ENCODE measurements at places on chromosomes 16 and 17.

GRCh38 chr17:43698678-43699437 lies 37.1 kb upstream of the MEOX1 start:
- DNase-seq, result no peak

GRCh38 chr16:85167589-85168537 lies 55.6 kb upstream of the CIBAR2 start:
- DNase-seq, result no peak

DNA sequence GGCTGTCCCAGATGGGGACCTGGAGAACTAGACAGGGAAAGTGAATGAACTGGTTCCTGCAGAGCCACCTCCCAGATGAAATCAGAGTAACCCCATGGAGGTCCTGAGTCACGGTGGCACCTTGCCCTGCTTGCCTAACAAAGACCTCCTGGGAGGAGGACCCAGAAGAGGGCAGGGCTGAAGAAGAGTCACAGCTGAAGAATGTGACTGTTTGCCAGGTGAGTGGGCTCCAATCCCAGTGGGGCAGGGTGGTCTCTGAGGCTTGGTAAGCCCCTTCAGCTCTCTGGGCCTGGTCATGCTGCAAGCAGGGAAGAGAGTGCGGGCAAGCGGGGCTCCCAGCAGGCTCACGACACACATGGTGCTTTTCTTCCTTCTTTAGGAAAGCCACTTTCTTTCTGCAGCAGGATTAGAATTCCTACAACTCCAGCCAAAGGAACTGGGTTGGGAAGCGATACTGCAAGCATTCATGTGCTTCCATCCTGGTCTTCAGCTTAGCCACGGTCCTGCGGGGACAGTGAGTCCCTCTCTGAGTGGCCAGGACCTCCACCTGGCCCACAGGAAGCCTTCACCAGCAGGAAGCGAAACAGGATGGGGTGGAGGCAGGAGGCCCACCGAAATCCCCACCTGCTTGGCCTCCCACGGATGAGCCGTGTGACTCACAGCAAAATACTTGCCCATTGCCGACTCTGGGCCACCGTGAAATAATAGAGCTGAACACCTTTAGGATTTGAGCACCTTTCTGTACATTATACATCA lies 4.3 kb downstream of the C16orf74 start:
- DNase-seq, result peak; percentile 96

DNA sequence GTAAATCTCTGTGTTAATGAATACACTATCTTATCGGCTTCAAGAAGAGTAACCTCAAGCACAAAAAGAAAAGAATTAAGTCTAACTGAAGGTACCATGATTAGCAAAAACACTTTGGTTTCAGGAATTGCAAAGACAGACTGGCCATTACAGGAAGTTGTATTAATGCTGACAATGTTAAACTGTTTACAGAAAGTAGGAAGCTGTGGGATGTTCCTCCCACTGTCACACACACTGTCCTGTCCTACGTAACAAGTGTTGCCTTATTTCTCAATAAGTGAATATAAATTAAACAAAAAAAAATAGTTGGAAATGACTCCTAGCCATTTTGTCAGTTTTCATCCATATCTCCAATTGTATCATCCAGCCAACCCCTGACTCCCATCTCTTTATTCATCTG lies 8.6 kb downstream of the GNA13 start:
- DNase-seq, result no peak

DNA sequence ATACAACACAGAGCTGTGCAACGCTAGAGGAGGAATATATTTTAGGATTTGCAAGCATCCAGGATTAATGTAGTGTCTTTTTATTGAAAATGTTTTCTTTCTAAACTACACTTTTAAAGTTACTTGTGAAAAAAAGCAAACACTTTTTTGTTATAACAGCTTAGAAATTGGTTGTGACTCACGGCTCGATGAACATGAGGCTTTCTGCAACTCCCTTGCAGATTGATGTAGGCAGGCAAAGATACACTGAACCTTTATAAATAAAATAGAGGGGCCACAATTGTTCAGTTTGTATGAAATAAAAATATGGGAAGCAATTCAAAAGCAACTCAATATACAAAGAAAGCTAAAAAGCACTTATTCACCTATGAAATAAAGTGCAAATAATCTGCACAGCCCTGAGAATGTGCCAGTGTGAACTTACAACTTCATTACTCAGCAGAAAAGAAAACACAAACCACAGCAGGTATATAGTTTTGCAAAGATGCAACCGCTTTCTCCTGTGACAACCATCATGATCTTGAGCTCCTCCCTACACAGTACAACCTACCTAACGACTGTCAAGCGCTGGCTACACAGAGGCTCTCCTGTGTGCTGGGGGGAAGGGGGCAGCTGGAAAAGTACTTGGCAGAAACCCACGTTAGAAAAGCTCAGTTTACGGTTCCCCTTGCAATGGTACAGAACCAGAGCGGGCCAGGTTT lies 948 bp downstream of the LUC7L start:
- peak; percentile 31 for DNase-seq

DNA sequence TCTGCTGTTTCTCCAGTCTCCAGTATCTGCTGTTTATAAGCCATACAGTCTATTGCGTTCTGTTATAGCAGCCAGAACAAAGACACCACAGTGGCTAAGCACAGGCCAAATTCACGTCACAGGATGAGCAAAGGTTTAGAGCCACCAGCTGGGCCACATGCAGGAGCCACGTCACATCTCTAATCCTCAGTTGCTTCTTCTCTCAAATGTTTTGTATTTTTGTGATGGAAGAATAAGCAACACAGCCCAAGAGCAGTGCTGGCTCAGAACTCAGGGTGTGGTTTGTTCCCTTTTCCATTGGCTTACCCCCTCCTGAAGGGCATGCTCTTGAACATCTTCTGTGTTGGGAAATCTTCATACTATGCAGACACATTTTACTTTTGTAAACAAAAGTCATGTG lies 309.4 kb upstream of the CDH5 start:
- DNase-seq, result no peak

DNA sequence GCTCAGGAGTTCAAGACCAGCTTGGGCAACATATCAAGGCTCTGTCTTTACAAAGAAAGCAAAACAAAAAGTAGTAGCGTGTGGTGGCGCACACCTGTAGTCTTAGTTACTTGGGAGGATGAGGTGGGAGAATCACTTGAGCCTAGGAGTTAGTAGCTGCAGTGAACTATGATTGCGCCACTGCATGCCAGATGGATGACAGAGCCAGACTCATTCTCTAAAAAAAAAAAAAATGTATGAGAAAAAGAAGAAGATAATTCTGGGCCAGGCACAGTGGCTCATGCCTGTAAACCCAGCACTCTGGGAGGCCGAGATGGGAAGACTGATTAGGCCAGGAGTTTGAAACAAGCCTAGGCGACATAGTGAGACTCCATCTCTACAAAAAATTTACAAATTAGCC lies 28.5 kb downstream of the STAT5B start:
- peak; percentile 83 for DNase-seq

GRCh38 chr16:57660715-57661463 lies 7.2 kb upstream of the ADGRG3 start:
- DNase-seq, result no peak

- DNase-seq, result no peak
Observed at GRCh38 chr17:16971458-16972338, at the start of gene TNFRSF13B. TSS of gene TNFRSF13B (minus strand) at chr17:16972118. CDS start at chr17:16972075, 43 bp downstream.

- DNase-seq, result no peak
Observed at GRCh38 chr16:62968-63391, 9.4 kb downstream of the SNRNP25 start.

- DNase-seq, result no peak
Observed at GRCh38 chr16:86580063-86580790, 1.9 kb downstream of the FOXL1 start.

DNA sequence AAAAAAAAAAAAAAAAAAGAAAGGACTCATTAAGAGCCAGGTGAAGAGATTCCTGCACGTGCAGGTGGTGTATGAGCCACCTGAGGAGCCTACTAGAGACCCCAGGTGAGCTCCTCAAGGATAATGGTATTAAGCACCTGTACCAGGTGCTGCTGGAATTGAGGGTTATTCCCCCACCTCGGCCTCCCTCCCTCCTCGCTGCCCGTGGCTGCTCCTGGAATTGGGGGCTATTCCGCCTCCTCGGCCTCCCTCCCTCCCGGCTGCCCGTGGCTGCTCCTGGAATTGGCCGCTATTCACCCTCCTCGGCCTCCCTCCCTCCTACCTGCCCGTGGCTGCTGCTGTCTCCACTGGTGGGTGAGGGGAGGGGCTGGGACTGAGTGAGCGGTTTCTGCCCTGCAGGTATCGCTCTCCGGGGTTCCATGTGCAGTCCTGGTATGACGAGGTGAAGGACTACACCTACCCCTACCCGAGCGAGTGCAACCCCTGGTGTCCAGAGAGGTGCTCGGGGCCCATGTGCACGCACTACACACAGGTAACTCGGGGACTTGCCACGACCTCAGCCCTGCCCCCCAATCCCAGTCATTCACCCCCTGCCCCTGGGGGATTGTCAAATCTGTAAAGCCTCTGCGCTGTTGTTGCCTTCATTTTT lies 29.3 kb downstream of the CRISPLD2 start:
- DNase-seq, result no peak

GRCh38 chr17:43327421-43327820 lies 71.4 kb upstream of the ARL4D start:
- DNase-seq, result no peak

DNA sequence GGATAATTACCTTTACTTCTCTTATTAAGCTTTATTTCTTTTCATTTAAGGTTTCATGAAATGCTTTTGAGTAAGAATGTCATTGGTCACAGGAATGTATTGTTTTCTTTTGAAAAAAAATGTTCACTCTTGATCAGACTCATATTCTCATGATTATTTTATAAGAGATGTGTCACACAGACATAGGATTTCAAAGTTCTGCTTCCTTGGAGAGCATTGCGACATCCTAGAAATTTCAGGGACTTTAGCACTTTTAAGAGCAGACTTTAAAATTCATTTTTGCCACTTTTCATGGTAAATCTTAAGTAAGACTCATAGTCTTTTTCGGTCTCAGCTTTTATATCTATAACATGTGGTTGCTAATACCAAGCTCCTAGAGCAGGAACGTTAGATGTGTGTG lies 314.7 kb downstream of the CDH8 start:
- DNase-seq, result no peak

DNA sequence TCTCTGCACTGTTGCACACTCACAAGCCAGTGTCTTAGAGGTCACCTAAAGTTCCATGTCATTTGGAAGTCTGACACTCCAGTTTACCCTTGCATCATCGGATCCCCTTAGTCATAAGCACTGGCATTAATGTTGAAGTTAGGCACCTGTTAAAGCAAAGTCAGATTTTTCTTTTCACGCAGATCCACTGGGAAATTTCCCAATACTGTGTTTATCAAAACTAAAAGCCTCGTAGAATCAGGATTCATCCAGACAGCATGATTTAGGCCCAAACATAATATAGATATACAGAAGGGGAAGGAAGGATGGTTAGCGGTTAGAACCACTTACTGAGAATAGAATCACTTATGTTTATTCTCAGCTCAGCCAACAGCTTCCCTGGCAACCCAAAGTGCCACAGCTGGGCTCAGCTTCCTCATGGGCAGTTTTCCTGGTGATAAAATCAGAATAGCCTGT lies 30.1 kb upstream of the HAPSTR1 start:
- DNase-seq, result peak; percentile 29

DNA sequence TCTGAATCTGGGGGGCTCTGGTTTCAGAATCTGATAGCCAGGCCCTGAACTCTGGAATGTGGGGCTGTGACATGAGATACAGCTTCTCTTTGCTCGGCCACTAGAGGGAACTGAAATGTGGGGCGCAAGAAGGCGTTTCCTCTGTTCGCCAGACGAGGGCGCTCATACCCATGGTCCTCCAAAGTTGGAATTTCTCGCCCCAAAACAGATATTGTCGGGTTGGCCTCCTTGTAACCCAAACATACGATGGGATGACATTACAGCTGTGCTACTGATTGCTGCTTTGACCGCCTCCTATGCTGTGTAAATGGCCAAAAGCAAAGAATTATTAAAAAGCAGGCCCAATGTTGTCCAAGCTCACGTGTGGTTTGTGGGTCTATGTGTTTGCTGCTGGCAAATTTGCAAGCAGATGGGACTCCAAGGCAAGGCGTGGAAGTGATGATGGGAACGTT lies 13.1 kb upstream of the MSI2 start:
- DNase-seq, result peak; percentile 71

GRCh38 chr16:14263011-14263410 lies 191.9 kb downstream of the MRTFB start:
- no peak for DNase-seq
